GDM1 (cell line): ENCODE measurements at places on chromosomes 1 and 21.

DNA sequence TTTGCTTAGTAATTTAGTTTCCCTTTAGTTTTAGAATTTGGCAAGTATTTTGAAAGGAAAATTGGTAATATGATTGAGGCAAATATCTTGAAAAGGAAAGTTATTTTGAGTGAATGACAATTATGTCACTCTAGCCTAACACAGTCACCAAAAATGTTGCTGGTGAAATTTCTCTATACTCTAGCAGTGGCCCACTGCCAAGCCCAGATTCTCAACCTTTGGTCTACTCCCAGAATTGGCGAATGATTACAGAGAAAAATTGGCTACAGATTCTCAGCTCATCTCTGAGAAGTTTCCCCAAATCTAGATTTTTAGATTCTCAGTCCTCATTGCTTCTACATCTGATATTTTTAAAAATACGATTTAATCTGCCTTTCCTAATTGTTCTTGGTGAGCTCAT, 84.9 kb downstream of the PIGK start:
- no peak for DNase-seq

GRCh38 chr1:57727121-57727520, 303.3 kb upstream of the DAB1 start:
- no peak for DNase-seq

DNA sequence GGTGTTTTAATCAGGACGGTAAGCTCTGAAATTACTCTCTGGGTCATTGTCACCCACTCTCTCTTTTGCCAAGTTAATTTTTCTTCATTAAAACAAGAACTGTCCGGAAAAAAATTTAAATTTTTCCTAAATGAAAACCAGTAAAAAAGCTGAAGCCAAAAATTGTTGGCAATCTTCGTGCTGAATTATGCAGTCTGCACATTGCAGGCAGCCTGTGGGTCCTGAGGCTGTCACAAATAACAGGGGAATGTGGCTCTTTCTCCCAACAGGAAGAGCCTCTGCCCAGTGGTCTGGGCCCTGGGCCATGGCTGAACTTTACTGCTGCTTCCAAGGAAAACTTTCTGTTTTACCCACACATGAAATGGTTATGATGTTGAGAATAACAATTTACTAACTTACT, 153.9 kb upstream of the SPAG17 start:
- no peak for DNase-seq

DNA sequence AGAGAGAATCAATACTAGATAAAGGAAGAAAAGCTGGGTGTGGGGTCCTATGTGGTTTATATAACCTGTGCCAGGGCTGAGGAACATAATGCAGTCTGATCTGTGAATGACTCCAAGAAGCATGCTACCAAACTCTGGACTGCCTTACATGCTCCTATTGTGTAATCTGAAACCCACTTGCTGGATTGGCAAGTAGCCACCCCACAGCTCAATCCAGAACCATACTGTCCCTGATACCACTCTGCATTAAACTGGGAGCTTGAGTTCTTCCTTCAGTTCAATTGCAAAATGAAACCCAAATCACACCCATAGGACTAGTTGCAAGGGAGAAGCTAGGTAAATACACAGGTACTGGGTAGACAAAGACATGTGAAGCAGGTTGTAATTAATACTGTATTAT, 115.4 kb upstream of the NEGR1 start:
- DNase-seq = no peak

GRCh38 chr1:221511797-221512196, 230.1 kb downstream of the DUSP10 start:
- no peak for DNase-seq

DNA sequence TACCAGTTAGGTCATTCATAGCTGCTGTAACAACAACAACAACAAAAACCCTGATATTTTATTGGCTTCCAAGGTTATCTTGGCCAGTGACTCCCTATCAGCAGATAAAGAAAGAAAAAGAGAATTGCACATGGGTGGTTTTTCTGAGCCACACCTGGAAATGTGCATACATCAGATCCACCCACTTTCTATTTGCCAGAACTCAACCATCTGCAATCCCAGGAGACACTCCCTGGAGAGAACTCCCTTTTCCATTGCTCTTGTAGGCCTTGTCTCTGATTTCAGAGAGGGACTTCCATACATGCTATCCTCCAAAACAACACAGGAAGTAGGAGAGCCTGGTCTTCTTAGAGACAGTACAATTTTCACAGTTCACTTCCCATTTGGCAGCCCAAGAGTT, 74.9 kb upstream of the ZC3H11B start:
- no peak for DNase-seq

GRCh38 chr1:18360251-18360650, 120.5 kb upstream of the KLHDC7A start:
- no peak for DNase-seq

- no peak for DNase-seq
These were observed 119.6 kb downstream of the UBE2U start for GRCh38 chr1:64323054-64323453.

DNA sequence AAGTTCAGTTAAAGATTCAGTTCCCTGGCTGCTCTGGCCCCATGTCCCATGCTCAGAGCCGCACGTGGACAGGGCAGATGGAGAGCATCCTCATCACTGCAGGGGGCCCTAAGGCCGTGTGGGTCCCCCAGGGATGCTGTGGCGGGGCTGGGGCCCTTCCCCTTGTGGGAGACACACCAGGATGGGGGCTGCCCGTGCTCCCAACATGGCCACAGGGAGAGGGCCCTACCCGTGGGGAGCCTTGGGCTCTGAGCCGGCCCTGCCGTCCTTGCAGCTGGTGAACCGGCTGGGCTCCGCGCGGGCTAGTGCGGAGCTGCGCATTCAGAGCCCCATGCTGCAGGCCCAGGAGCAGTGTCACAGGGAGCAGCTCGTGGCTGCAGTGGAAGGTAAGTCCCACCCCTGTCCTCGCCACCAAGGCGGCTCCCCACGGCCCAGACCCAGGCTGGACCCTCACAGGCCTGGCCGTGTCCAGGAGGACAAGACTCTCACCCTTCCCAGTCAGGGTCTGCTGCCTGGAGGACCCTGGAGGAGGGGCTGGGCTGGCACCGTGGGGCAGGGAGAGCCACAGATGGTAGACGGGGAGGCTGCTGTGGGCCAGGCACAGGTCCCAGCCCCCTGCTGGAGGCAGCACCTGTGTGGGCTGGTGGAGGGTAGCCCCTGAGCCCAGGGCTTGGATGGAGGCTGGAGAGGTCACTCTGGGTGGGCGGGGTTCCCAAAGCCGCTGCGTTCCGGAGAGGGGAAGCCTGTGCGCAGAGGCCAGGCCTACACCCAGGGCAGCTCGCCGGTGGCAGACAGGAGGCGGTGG, 53.8 kb downstream of the TRIM11 start:
- no peak for DNase-seq

DNA sequence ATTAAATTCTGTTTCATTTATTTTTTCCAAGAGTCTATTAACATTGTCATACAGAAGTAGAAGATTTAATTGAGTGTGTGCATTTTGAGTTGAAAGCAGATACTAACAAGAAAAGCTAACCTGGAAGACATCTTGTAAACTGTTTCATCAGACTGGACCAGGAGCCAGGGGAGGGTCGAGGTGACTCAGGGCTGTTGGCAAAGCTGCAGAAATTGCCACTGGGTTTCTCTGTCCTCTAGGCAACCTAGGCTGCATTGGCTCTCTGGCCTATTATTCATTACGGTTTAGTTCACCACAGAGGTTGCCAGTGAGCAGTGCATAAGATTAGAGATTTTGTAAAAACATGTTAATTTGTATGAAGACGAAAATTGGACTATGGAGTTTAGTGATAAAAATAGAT, 27.5 kb downstream of the ERG start:
- no peak for DNase-seq

DNA sequence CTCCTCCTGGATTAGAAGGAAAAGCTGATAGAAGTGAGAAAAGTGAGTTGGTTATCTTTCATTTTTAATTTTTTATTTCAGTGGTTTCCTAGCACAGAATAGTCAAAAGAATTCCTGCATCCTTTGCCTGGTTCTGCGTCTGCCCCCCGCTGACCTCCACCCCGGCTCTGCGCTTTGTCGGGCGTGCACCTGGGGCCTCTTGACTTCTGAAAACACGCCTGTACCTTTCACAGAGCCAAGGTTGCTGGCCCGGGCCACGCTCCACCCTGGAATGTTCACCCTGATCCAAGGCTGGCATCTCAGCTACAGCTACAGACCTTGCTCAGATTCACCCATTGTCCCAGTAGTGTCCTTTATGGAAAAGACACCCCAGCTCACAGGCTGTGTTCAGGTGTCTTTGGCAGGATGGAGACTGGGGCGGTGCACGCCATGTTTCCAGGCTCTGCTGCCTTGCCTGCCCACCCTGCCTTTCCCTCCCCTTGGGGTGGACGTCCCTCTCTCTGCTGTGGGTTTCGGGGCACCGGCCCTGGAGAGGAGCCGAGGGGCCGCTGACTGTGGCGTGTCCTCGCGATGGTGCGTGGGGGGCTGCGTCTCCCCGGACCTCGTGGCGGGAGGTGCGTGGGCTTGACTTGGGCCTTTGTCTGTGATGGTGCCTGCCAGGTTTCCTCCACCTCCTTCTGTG, 40.3 kb upstream of the DIP2A start:
- no peak for DNase-seq

GRCh38 chr1:34970220-34970735, 14.9 kb downstream of the TMEM35B start:
- no peak for DNase-seq

DNA sequence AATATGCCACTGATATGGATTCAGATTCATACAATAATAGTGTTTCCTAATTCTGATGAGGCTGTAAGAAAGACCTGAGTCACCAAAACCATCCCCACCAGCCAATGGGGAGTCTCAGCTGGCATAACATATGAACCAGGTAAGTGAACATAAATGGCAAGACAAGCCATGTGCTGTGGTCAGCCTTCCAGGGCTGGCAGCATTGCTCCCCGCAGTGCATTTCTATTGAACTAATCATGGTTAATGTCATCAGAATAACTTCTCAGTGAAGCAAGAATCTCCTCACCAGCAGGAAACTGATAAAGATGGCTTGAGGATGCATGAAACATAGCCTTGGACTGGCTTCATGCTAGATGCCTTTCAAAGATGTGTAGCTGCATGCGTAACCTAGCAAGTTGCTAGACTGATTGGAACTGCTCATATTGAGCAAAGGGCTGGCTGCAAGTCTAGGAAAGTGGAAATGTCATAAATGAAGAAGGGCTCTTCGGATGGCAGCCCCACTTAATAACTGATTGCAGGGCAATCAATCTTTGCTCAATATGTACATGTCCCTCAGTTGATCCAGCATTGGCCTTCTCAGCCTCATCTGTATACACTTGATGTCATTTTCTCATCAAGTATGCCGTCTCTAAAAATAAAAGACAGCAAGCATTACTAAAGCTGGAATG, 88.0 kb downstream of the NTNG1 start:
- DNase-seq = no peak

DNA sequence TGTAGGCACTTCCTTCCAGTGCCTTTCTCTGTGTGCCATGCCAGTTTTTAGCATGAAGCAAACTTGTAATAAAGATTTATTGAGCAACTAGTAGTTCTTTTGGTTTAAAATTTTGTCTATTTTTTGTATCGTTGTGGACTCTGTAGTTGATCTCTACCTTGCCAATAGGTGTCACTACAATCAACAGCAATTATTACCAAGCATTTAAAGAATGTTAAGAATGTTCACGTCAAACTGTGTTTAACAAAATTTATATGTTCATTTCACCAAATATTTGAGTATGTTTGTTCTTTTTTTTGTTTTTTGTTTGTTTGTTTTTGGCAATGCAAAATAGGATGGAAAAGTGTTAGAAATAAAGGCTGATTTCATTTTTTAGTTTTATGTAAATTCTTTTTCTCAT, 208.1 kb downstream of the PATJ start:
- no peak for DNase-seq

DNA sequence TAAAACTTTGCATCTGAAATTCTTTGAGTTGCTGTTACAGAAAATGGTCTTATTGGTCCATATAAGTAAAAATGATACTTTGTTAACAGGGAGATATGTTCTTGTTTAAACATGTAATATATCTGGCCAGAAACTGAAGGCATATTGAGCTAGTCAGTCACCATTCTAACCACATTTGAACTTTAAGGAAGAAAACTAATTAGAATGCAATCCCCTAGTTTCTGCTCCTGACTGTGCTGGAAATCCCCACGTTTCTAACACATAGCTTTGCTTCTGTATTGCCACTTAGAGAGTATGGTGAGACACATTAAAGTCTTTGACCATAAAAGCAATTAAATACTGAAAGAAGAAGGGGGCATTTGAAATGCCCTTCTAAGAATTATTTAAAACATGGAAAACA, 32.1 kb upstream of the HIVEP3 start:
- DNase-seq = no peak

DNA sequence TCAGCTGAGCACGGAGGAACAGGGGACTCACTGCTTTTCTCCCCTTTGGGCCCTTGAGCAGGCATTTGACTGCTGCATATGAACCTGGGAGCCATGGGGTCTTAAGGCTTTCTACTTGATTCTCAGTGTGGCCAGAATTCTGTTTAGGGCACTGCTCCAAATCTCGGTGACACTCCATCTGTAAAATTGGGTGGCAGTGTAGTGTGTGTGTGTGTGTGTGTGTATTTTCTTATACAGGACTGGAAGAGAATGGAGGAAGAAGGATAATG, 162.2 kb downstream of the PBX1 start:
- no peak for DNase-seq

- no peak for DNase-seq
These were observed 33.9 kb upstream of the FAM78B start for GRCh38 chr1:166200743-166201142.

DNA sequence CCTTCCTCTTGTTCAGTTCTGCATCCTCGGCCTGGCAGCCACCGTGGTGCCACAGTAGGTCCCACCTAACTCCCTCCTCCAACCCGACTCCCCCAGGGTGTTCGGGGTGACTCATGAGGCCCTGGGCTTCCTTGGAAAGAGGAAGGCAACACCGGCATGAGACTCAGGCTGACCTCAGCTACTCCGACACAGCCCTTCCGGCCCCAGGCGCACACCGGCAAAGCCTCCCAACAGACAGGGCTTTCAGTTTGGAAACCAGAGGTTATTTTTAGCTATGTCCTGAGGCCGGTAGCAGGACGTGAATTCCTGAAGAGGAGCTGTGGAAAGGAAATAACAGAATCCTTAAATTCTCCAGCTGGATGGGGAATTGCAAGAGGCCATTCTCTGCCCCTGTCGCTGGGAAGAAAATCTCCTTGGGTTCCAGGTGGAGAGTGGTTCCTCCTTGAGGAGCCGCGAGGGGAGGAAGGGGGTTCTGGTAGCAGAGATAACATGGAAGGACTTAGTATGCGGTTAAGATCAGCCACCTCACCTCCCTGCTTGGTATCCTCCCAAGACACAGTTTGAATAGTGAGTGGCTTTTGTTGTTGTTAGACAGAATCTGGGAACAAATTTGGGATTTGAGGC, 24.4 kb downstream of the PLXNA2 start:
- DNase-seq = peak; percentile 73

DNA sequence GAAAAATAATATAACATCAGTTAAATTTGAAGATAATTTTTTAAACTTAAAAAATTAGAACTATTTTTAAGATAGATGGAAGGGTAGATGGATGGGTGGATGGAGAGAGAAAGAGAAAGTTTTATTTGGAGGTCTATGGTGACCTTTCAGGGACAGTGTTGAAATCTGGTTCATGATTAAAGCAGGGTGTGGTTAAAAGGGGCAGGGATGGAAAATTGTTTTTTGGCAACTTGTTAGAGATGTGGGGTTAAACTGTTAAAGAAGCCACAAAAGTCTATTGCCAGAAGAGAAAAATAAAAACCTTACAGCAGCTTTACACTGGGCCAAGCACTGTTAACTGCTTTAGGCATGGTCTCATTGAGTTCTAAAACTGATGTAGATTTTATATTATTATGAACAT, 134.9 kb upstream of the GORAB start:
- no peak for DNase-seq

GRCh38 chr1:231959225-231959884, 332.8 kb downstream of the DISC1 start:
- no peak for DNase-seq

GRCh38 chr1:179314928-179315327, 21.3 kb downstream of the SOAT1 start:
- no peak for DNase-seq
